ENCODE measurements at places on chromosomes 13 and 19.

DNA sequence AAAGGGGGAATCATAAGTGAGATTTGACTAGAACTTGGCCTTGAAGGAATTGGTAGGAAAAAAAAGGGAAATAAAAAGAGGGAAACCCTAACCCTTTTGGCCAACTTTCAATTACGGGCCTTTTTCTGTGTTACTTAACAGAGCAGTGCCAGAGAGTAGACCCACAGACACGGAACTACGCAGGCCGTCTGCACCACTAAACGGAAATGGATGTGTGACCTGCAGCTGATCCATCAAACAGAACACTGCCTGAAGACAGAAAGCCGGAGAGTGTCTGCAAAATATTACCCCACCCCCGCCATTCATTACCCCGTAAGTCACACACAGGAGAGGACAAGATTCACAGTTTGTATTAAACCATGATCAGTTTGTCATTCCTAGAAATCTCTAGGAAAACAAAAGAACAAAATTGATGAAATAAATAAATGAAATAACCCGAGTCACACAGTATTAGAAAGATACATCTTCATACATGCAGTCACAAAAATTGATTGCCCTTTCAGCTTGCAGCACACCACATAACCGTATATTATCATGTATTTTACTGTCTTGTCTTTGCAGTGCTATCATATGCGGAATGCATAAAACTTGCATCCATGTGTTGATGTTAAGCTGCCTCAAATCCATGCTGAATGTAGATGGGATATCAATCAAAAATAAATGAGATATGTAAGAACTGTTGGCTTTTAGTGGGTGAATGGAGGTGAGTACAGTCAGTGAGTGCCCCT lies 424.7 kb downstream of the IRS2 start:
- no peak for DNase-seq

DNA sequence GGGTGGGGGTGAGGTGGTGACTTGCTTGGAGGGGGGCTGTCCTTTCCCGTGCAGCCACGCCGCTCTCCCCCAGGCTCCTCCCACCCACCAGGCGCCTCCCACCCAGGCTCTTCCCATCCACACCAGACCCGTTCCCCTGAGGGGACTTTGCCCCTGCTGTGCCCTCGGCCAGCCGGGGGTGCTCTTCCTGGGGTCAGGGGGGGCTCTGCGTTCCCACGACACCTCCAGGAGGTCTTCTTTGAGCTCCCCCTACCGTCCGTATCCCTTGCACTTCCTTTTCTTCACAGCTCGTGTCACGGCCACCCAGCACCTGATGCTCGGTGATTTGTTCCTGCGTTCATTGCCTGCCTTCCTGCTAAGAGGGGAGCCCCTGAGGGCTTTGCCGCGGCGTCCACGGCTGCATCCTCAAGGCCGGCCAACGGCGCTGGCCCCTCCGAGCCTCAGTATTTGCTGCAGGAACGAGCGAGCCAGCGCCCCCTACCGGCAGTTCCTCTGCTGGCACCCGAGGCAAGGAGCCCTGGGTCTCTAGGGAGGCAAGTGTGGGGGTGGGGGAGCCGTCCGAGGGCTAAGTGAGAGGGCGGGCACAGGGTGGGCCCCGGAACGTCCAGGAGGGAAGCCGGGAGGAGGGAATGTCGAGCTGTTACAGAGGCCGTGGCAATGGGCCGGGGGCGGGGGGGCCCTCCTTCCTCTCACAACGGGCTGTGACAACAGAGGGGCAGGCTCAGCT lies 11.8 kb downstream of the LRRC4B start:
- DNase-seq: peak; percentile 97

DNA sequence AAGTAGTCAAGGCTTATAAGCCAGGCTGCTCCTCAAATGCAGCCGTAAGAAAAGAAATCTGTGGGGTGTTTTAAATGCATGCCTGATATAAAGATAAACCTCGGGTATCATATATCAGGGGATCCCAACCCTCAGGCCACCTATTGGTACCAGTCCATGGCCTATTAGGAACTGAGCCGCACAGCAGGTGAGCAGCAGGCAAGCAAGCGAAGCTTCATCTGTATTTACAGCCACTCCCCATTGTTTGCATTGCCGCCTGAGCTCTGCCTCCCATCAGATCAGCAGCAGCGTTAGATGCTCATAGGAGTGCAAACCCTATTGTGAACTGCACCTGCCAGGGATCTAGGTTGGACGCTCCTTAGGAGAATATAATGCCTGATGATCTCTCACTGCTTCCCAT lies 233.5 kb upstream of the SERP2 start:
- no peak for DNase-seq

- DNase-seq: no peak
Measured at GRCh38 chr13:113537205-113537604, 46.7 kb upstream of the DCUN1D2 start.

DNA sequence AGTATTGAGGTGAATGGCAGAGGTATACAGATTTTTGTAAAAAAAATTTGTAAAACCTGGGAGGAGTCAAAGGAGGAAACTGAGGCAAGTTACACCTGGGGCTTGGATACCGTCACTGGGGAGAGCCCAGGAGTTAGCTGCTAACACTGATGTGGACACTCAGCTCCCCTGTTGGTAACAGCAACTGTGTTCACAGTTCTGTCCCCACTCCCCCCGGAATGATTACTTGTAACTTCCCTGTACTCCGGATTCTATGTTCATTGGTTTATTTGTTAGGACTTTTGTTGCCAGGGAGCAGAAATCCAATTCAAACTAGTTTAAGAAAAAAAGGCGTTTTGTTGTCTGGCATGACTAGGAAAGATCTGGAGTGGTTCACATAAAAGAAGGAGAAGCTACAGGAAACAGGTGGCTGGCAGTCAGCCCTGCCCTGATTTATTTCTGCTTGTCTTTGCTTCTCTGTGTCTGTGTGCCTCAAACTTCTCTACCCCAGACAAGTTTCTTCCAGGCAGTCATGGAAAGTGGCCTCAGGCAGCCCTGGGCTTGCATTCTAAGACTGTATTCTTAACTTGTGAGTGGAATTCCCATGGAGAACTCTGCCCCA lies 2.3 kb upstream of the GPR12 start:
- no peak for DNase-seq

- no peak for DNase-seq
Measured at GRCh38 chr13:53167561-53167960, 138.9 kb downstream of the OLFM4 start.

GRCh38 chr19:1730157-1730556 lies 23.1 kb upstream of the ONECUT3 start:
- DNase-seq: no peak

DNA sequence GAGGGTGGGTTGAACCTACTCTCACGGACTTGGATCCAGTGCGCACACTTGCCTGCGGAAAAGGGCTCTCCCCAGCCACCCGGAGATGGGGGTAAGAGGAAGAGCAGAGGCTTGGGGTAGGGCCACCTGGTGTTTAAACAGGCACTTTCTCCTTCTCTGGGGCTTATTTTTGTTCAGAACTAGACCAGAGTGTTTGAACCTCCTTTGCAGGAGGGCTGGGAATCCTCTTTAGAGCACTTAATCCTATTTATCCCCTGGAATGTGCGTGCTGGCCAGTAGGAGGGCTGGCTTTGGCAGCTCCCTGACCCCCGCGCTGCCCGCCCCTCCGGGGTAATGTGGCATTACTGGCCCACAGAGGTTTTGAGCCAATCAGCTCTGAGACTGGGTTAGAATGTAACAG lies 2.0 kb downstream of the RGS9BP start:
- peak; percentile 90 for DNase-seq

DNA sequence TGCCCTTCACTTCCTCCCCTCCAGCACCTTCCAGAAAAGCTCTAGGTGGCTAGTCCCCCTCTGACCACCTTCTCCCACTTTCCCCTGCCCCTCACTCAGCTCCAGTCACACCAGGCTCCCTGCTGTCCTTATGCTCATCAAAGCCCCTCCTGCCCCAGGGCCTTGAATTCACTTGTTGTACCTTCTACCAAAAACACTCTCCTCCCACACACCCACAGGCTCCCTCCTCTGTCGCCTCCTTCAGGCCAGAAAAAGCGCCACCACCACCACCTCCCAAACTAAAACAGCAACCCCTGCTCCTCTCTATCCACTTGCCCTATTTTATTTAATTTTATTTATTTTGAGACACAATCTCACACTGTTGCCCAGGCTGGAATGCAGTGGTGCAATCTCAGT lies 4.8 kb upstream of the CEACAM16 start:
- no peak for DNase-seq

DNA sequence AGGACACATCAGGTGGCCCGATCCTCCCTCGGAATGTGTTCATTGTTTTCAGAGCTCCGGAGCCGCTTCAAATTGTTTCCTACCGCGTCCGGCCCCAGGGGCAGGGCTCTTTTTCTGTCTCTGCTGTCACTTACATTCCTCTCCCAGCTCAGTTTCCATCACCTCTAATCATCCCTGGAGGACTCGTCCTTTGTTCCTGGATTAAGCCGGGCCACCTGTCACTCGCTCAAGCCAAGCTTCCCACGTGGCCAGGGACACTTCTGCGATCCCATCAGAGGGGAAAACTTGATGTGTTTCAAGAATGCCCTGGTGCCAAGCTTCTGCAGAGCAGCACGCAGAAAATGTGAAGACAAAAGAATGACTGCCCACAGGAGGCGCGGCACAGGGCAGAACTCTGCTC lies 13.5 kb downstream of the IL17D start:
- DNase-seq: peak; percentile 72

DNA sequence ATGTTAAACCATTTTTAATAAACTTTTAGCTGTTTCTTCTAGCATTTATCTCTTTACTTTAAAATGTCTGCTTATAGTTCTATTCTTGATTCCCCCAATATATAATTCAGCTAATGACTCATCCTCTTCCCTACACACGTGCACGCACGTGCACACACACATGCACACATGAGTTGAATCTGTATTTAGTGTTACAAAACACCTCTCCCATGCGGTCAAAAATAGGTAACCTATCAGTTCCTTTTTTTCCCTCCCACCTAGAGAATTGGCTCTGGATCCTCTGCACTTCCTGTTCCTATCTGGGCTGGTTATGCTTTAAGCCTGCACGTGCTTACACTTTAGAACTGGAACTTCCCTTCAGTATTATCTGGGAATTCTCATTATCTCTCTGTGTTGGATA lies 144.1 kb downstream of the PAN3 start:
- DNase-seq: no peak

DNA sequence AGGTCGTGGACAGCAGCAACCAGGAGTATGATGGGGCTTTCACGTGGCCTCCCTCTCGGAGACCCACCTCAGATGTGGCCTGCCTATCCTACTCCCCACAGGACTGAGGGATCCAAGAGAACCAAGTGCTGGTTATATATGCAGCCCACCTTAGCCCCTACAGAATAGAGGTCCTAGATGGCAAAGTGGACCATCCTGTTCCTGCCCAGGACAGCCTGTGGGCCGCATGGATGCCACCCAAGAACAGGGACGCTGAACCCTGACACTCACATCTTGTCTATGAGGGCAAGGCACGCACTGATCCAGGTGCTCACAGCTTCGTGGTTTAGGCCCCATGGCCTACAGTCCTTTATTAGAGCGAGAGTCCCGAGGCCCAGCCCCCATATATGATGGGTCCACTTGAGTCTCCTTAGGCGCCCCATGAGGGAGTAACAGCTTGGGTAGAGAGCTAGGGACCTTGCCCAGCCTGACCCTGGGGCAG lies 1.5 kb upstream of the SLC27A5 start:
- DNase-seq: no peak

GRCh38 chr19:10636304-10636972 lies 11.1 kb downstream of the SLC44A2 start:
- no peak for DNase-seq

GRCh38 chr13:24215732-24216131 lies 55.2 kb downstream of the SPATA13 start:
- no peak for DNase-seq

GRCh38 chr13:79906345-79906744 lies 425.4 kb downstream of the NDFIP2 start:
- no peak for DNase-seq

DNA sequence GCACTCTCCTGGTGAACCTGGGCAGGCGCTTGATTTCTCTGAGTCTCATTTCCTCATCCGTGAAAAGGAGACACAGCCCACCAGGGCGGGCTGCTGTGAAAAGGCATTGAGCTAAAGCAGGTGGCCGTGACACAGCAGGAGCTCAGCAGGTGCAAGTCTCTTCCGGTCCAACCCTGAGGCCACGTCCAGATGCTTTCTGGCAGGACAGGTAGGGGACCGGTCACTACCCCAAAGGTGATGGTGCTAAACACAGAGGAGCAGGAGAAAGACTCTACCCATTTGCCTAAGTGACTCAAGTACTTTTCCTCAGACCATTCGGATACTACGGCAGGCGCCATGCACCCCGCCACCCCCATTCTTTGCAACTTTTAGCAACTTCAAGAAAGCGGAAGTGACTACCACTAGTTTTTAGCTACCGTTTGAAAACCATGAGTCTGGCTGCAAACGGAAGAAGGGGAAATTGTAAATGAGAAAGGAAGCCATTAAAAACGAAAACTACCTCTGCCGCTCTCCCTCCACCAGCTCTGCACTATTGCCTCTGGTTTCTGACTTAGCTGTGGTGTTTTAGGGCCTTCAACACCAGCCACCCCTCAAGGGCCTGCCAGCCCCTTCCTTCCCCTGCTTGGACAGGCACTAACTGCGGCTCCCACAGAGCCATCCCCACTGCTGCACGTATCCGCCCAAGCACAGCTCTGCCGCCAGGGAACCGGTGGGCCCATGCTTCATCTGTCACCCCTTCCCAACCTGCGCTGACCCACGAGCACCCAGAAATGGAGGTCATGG lies 4.8 kb downstream of the PPP6R1 start:
- DNase-seq: no peak

GRCh38 chr13:111939666-111940278 lies 127.2 kb upstream of the SOX1 start:
- peak; percentile 18 for DNase-seq

- DNase-seq: no peak
Measured at GRCh38 chr13:96041326-96042110, 11.7 kb downstream of the UGGT2 start.

DNA sequence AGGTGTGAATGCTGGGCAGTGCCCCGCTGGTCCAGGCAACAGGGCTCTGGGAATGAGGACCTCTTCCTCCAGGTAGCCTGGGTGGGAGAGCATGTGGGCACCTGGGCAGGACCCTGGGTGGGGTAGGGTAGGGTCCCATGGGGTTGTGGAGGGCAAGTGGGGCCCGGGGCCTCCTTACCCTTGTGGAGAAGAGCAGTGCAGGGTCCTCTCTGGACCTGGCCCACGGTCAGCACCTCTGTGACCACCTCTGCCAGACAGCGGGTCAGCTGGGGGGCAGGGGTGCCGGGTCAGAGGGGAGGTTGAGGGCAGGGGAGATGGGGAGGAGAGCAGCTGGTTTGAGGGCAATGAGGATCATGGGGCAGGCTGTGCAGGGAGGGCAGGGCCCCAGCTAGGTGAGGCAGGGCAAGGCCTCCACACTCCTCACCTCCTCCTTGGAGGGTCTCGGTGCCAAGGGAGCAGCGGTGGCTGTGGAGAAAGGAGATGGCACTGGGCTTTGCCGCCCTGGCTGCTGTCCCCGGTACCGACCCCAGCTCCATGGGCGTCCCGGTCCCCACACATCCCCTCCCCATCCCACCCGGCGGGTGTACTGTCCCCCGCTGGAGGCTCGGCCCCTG lies 491 bp downstream of the CCER2 start:
- no peak for DNase-seq

GRCh38 chr13:21767032-21767431 lies 96.2 kb downstream of the FGF9 start:
- DNase-seq: no peak

Measured in ecto neural progenitor cell (in vitro differentiated cells).